Cerebellar nuclear complex (tissue), 1 donor: ENCODE measurements at places on chromosomes 5 and 9.
A peak's percentile ranks its signal among the peaks of the same experiment; 100 is the strongest.

GRCh38 chr5:120886351-120886860 lies 422.3 kb downstream of the PRR16 start:
- DNase-seq = no peak

DNA sequence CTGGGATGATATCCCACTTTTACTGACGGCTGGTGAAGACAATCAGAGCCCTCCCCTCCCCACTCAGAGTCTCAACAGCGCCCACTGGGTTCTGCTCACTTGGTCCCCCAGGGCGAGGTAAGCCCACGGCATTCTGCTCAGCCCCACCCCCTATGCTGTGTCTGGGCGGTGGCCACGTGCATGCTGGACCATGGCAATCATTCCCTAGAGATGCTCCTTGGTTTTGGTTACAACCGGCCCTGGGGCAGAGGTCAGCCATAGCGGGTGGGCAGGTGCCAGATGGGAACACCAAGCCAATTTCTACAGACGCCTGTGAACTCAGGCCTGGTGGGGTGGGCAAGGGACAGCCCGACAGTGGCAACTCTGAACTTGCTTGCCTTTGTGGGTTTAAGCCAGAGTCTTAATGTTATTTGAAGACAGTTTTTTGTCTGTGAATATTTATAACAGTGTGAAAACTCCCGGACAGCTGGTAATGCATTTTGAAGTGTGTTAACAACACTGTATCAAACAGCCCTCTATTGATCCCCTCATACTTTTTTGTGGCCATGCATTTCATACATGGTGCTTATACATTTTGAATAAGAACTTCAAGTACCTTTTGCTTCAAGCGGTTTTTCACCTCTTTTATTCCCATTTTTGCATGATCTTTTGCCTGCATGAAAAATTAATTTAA lies 94.2 kb downstream of the CRB2 start:
- no peak for DNase-seq

DNA sequence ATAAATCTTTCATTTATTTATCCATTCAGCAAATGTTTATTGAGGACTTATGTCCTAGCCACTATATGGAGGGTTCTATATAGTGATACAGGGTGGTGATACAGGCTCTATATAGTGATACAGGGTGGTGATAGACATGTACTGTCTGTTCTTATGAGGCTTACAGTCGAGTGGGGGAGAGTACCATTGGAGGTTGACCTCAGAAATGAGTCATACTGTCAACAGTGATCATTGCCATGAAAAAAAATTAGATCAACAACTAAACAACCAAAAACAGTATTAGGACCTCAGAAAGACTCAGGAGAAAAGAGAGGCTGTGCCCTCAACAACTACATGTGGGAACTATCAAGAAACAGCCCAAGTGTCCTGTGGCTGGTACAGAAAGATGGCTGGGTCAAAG lies 22.0 kb downstream of the PAPPA start:
- DNase-seq = no peak

DNA sequence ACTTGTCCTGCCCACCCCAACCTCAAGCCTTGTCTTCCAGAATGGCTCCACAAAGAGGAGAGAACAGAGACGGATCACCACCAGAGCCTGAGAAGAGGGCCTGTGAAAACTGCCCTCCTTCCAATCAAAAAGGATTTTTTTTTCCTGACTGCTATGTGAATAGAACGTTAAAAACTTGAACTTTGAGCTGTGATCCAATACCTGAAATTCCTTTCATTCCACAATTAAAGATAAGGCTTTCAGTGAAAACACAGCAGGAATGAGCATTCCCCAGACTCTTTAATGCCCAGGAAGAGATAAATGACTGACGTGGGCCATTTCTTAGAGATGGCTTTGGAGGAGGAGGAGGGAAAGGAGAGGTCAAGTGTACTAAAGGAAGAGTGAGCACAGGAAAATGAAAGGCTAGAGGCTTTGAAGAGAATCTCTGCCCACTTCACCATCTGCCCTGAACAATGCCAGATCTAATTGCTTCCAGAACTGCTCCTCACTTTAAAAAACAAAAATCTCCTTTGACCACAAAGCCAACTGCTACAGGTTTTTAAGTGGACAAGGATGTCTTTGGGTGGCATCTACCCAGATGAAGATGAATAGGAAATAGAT lies 177.9 kb upstream of the MAP3K1 start:
- no peak for DNase-seq

DNA sequence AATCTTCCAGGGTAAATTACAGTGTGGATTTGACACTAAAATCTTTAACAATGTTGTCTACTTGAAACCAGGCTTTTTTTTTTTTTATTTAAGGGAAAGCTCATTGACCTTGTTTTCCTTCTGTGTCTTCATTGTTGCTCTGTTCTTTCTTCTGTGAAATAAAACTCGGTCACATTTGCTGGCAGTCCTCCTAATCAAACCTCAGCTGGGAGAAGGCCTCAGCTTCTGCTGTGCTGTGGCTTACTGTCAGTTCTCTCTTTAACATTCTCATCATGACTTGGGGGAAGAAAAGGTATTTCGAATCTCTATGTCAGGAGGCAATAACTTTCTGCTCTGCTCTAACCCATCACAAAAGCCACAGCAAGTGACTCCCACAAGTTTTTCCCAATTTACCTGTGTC lies 268.9 kb downstream of the ZNF608 start:
- DNase-seq = no peak

DNA sequence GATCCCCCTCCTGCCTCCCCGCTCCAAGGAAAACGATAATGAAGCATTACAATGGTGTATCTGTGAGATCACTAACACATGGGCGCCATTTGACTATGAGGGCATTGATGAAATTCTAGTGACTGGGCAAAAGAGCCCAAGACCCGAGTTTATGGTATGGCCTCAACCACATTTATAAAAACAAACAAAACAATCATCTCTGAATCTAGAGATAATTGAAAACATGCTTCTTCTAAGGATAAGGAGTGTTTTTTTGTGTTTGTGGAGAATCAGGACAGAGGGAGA lies 100.9 kb upstream of the SEMA6A start:
- DNase-seq = no peak

DNA sequence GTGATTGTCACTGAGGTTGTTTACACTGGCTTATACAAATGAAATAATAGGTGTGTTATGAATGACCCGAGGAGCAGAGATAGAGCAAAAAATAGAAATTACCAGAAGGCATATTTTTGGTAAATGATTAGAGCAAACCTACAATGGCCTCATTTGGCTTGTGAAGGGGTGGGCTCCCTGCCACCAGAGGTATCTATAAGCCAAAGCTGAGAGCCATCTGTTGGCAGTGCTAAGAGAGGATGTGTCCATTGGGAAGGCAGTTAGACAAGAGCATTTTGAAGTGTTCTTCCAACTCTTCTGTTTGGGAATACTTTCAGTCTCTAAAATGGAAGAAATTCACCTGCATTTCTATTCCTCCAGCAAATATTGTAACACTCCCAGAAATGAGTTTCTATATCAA lies 10.6 kb downstream of the NIPAL4 start:
- DNase-seq = no peak

GRCh38 chr9:69085569-69086283 lies 50.2 kb downstream of the FXN start:
- DNase-seq = no peak

- DNase-seq = peak; percentile 77
Observed at GRCh38 chr9:135281791-135282737, 194.6 kb downstream of the OLFM1 start.

- DNase-seq = no peak
Observed at GRCh38 chr5:94709277-94709676, 90.8 kb downstream of the SLF1 start.

DNA sequence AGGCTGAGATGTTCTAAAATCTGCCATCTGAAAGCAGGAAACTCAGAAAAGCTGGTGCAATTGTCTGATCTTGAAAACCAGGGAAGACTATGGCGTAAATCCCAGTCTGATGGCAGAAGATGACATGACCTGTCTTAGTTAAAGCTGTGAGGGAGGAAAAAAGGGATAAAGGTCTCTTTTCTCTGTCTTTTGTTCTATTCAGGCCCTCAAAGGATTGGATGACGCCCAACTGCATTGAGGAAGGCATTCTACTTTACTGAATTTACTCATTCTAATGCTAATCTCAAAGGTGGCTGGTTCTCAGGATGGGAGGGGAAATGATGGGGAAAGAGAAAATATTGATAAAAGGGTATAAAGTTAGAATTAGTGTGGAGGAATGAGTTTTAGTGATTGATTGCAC lies 312.8 kb upstream of the CTNND2 start:
- DNase-seq = no peak

- DNase-seq = no peak
Observed at GRCh38 chr5:37494756-37495155, 115.6 kb downstream of the WDR70 start.

DNA sequence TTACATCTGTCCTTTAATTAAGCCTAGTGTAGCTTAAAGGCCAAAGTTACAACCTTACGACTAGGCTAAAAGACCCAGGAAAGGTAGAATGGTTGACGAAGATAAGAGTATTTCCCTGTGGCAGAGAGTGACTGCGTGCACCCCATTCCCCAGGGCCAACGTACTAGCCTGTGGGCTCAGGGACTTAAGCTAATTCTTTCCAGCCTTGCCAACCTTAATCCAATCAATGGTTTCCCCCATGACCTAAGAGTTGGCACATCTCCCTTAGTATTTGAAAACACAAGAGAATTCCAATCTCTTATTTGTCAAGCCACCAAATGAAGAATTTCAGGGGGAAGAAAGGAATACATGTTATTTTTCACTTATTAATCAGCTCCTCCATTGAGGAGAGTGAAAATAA lies 16.0 kb downstream of the CTNND2 start:
- no peak for DNase-seq

DNA sequence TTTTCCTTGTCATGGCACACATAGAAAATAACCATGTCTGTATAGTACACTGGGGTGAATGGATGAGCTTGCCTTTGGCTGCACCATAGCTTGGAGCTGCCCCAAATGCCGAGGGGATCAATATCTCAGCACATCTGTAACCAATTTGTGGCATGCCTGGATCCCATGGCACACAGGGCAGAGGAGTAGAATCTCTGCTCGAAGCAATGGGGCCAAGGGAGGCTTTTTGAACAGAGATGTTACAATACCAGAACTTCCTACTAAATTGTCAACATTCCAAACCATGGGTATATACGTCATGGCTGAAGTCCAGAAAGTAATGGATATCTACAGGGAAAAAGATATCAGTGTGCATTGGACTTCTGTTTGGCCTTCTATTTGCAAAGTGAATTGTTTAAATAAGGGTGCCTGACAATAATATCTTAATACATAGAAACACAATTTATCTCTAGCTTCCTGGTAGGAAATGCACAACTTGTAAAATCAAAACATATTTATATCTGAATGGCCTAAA lies 39.0 kb downstream of the ESM1 start:
- no peak for DNase-seq

DNA sequence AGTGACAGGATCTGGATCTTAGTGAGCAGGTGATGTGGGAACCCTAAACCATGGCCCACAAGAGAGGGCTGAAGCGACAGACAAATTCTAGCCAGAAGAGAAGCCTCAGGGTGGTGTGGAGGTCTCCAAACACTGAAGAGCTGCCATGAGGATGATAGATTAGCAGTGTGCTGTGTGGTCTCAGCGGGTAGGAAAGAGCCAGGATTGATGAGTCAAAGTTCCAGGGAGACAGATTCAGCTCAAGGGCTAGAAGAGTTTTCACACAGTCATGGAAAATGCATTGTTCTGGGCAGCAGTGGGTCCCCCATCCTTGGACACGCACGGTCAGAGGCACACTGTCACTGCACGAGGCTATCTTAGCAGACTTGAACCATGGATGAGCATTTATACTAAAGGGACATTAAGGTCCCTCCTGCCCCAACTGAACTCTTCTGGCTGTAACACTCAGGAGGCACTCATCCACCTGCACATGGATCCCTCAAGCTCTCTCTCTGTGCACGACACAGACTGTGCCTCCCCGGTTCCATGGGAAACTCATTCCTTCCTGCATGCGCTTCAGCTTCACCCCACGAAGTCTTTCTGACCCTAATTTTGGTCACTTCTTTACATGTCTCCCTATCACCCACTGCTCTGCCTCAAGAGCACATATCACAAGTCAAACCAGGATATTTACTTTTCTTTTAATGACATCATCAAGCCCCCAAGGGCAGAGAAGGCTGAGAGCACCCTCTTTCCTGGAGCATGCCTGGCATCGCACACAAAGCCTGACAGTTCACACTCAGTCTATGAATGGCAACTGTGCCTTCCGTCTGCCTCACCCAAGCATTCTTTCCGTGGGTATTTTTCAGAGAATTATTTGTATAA lies 84.8 kb downstream of the TLE1 start:
- no peak for DNase-seq

DNA sequence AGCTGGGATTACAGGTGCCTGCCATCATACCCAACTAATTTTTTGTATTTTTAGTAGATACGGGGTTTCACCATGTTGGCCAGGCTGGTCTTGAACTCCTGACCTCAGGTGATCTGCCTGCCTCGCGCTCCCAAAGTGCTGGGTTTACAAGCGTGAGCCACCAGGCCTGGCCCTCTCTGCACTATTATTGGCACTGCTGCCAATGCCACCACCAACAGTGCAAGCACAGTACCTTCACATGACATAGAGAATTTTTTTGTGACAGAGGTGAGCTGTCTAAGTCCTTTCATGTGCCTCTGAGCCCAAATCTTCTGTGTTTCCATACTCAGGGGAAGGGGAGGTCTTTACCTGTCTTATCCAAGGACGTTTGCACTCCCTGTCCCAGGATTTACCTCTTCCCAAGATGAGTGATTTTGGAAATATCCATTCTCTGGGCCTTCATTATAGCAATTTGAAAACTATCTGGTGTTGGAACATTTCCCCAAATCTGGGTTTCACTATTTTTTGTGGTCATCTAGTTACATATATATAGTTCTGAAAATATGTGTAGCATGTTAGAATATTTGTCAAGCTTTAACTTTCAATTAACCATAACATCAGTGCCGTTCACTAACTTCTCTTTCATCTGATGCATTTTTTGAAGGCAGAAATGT lies 5.4 kb upstream of the CD180 start:
- no peak for DNase-seq
